Stimulated activated CD4-positive, alpha-beta T cell treated with anti-CD3 and anti-CD28 coated beads, TNF-alpha, amount 100 ng/mL, for 24 hours (primary cell): ENCODE measurements at places on chromosomes 6 and 20.

DNA sequence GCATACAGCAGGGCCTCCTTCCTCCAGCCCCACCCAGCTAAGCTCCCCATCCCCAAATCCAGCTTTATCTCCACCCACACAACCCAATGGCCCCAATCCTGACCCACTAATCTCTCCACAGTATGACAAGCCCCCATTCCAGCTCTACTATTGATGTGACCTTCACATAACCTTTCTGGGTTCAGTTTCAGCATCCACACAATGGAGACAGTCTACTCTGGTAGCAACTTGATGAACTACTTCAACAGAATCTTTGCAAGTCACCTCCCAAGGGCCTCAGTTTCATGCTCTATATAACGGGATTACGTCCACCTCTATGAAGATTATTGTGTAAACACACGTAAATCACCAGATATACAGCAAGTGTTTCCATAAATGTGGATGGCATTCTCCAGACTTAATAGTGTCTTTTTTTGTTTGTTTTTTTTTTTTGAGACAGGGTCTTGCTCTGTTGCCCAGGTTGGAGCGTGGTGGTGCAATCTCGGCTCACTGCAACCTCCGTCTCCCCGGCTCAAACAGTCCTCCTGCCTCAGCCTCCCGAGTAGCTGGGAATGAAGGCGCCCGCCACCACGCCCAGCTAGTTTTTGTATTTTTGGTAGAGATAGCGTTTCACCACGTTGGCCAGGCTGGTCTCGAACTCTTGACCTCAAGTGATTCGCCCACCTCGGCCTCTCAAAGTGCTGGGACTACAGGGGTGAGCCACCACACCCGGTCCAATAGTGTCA lies 1.4 kb downstream of the AHCY start:
- no peak for DNase-seq

DNA sequence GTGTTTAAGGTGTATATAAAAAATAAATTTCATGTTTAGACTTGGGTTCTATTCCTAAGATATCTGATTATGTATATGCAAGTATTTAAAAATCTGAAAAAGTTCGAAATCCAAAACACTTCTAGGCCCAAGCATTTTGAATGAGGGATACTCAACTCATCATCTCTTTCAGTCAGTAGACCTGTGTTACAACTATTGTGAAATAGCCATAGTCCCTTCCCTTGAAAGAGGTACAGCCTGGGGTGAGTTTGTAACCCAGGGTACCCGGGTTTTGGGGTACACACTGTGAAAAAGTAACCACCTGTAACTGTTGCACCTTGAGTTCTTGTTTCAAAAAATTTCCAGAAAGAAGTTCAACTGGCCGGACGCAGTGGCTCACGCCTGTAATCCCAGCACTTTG lies 76.6 kb upstream of the DOK5 start:
- no peak for DNase-seq

GRCh38 chr20:37850724-37851355 lies 52.1 kb upstream of the VSTM2L start:
- no peak for DNase-seq

DNA sequence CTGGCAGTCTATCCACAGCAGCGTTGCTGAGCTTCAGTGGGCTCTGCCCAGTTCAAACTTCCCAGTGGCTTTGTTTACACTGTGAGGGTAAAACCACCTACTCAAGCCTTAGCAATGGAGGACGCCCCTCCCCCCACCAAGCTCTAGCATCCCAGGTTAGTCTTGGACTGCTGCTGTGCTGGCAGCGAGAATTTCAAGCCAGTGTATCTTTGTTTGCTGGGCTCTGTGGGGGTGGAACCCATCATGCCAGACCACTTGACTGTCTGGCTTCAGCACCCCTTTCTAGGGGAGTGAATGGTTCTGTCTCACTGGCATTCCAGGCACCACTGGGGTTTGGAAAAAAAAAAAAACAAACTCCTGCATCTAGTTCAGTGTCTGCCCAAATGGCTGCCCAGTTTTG lies 249.7 kb upstream of the SYNCRIP start:
- DNase-seq: no peak
